ENCODE measurements at places on chromosomes 16 and 17. TPM values are rescaled to one million over a fixed set of nuclear protein-coding genes. Genes with fewer than 3 reads are reported as not detected.

The PROCA1 gene
- total RNA-seq, result 2.5 TPM

The MYH1 gene
- total RNA-seq, result not detected

The HOXB4 gene
- total RNA-seq, result 2.5 TPM

The PYCARD gene
- total RNA-seq, result 119 TPM

The WSCD1 gene
- total RNA-seq, result 19.5 TPM

The RGS9 gene
- total RNA-seq, result 7.4 TPM

The SNX20 gene
- 0.86 TPM for total RNA-seq

The COX6A2 gene
- total RNA-seq, result not detected

The TCAP gene
- 1.2 TPM for total RNA-seq

The HP gene
- total RNA-seq, result 27.6 TPM

The RASL10B gene
- 0.07 TPM for total RNA-seq

The NPIPA3 gene
- total RNA-seq, result 2.3 TPM

The CDRT15L2 gene
- not detected for total RNA-seq

The CLEC10A gene
- 0.96 TPM for total RNA-seq

The TEKT1 gene
- not detected for total RNA-seq

The TBC1D3I gene
- total RNA-seq, result 0.88 TPM

The KIF18B gene
- total RNA-seq, result 45.5 TPM

The HEATR9 gene
- total RNA-seq, result not detected

The LRRC46 gene
- 0.20 TPM for total RNA-seq

The ATP2A3 gene
- 308 TPM for total RNA-seq

The KRT9 gene
- total RNA-seq, result not detected
